ENCODE measurements at places on chromosomes 3 and 15.

DNA sequence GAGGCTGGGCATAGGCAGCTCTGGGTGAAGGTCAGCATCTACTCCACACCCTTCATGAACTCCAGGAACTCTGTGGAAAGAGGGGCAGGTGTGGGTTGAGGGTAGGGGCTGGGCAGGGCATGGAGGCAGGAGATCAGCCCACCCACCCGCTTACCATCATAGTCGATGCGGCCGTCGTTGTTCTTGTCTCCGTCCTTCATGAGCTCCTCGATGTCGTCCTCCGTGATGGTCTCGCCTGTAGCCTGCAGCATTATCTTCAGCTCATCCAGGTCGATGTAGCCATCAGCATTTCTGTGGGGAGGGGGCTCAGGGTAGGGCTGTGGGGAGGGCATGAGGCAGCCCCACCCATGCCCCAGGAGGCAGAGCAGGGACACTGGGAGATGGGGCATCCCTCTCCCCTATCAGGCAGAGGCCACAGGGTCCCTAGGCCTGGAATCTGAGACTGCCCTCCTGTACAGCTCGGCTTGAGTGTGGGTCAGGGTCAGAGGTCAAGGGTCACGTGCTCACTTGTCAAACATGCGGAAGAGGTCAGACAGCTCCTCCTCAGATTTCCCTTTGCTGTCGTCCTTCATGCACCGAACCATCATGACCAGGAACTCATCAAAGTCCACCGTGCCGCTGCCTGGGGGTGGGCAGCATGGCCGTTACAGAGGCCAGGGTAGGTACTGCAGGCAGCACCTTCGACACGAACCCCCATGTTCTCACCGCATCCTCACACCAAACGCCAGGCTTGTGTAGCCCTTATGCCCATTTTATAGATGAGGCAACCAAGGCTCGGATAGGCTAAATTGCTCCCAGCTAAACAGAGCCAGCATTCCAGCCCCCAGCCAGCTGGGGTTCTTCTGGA lies 2.4 kb downstream of the TNNC1 start:
- DNase-seq: no peak

- DNase-seq: no peak
Measured at GRCh38 chr3:42732196-42732828, 29.7 kb upstream of the HHATL start.

DNA sequence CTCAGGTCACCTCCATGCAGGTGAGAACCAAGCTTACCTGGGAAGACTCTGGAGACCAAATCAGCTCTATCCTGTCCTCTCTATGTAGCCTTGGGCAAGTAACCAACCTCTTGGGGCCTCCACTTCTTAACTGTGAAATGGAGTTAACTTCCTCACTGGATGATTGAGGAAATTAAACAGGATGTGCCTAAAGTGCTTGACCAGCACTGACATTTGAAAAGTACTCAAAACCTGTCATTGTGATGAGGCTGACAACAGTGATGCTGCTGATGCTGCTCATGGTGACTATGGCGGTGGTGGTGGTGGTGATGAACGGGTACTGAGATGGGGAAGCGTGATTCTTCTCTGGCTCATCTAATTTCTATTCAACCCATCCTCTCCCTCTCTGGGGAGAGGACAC lies 22.3 kb downstream of the VIPR1 start:
- DNase-seq: no peak

DNA sequence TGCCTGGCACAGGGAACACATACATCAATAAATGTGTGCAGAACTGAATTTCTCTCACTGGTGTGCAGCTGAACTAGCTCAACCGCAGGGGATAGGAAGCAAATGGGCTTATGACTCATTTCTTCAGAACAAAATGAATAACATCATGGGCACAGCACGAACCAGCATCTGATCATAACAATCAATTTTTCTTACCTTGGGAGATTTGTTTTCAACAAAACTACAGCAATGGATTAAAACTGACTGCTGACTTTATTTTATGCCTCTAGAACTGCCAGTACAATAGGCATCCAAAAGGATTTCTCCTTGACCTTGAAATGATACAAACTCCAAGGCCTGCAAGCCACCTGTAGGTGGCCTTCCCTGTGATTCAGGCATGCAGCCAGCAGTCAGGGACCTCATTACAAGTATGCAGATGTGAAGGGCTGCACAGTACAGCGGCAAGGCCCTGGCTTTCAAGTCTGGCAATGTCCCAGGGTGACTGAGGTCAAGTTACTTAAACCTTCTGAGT lies 26.1 kb downstream of the TAMM41 start:
- DNase-seq: no peak

- DNase-seq: no peak
Measured at GRCh38 chr3:40869939-40870338, 329.4 kb upstream of the CTNNB1 start.

GRCh38 chr3:192207651-192208050 lies 519.7 kb downstream of the FGF12 start:
- DNase-seq: peak; percentile 95

GRCh38 chr3:111797171-111797615 lies 61.9 kb upstream of the PHLDB2 start:
- no peak for DNase-seq

DNA sequence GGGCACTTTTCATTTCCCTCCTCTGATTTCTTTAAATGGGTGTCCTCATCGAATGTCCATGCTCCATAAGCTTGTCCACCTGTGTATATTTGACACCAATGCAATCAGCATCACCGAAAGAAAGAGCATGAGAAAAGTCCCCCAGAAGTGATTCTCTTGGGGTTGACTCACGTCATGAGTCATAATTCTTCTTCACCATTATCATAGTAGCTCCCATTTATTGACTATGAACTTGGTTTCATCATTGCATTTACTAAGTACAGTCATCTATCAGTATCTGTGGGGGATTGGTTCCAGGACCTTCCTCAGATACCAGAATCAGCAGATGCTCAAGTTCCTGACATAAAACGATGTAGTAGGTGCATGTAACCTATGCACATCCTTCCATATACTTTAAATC lies 372.5 kb upstream of the CFAP20DC start:
- no peak for DNase-seq

DNA sequence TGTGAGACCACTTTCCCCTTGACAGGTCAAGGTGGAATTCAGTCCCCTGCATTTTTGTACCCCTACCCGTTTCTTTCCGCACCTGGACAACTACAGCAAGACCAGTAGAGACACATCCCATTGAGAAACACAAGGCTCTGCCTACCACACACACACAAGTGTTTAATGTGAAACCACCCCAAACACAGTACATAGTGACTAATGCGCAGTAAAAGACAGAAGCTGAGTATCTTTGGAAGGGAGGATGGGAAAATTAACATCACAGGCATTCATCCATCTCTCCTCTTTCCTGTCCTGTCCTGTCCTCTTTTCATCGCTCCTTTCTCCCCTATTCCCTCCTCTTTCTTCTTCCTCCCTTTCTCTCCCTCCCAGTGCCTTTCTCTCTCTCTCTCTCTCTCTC lies 64.8 kb downstream of the SCN11A start:
- no peak for DNase-seq

- peak; percentile 60 for DNase-seq
Measured at GRCh38 chr15:54816401-54816800, 380.3 kb downstream of the RSL24D1 start.

DNA sequence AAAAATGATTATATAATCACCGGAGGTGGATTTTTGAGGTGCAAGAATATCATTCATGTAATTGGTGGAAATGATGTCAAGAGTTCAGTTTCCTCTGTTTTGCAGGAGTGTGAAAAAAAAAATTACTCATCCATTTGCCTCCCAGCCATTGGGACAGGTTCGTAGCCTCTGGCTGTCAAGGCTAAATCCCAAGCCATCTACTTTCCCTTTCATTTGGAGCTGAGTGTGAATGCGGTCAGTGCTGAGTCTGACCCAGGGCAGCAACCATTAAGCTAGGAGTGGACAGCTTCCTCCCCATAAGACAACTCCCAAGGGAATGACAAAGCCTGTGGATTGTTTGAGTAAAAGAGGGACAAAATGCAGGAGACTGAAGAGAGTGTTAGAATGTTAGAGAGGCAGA lies 33.6 kb downstream of the PARP14 start:
- DNase-seq: no peak

- DNase-seq: no peak
Measured at GRCh38 chr3:32960404-32961170, 9.1 kb downstream of the CCR4 start.

- DNase-seq: no peak
Measured at GRCh38 chr3:13324835-13325501, 95.2 kb downstream of the NUP210 start.

DNA sequence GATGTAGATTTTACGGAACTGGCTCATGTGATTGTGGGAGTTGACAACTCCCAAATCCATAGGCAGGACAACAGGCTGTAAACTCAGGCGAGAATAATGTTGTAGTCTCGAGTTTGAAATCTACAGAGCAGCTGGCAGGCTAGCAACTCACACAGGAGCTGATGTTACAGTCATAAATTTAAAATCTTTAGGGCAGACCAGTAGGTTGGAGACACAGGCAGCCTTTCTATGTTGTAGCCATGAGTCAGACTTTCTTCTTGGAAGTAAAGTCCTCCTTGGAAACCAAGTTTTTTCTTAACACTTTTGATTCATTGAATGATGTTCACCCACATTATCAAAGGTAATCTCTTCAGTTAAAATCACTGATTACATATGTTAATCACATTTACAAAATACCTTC lies 89.1 kb upstream of the ALCAM start:
- DNase-seq: no peak

- DNase-seq: no peak
Measured at GRCh38 chr3:185750015-185750414, 74.8 kb downstream of the IGF2BP2 start.

DNA sequence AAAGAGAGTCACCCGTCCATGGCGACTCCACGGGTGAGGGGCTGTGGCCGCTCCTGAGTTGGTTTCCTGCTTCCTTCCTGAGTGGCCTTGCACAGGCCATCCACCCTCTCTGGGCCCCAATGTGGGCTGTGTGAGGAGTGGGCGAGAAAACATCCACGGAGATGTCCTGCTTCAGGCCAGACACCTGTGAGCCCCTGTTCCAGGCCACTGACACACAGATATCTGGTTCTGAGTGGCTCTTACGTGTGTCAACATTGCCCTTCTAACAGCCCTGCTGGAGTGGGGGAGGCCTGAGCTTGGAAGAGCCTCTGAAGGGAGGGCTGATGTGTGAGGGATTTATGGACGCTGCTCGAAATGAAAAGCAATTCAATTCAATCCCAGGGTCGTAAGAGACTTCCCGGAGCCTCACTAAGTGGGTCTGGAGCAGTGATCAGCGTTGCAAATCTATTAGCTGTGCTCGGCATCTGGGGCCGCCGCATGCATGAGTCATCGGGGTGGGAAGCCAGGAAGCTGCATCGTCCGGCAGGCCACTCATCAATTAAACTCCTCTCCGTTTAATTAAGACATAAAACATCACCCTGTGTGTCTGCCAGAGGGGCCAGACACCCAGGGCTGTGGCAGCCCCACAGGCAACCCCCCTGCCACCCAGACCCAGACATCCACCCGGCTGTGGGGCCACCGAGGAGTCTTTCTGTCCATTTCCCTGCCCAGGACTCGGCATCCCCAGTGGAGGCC lies 20.0 kb upstream of the PRR23E start:
- peak; percentile 79 for DNase-seq

GRCh38 chr3:48993834-48994233 lies 3.8 kb downstream of the P4HTM start:
- DNase-seq: no peak

- no peak for DNase-seq
Measured at GRCh38 chr15:95085056-95085455, 853.7 kb downstream of the MCTP2 start.

DNA sequence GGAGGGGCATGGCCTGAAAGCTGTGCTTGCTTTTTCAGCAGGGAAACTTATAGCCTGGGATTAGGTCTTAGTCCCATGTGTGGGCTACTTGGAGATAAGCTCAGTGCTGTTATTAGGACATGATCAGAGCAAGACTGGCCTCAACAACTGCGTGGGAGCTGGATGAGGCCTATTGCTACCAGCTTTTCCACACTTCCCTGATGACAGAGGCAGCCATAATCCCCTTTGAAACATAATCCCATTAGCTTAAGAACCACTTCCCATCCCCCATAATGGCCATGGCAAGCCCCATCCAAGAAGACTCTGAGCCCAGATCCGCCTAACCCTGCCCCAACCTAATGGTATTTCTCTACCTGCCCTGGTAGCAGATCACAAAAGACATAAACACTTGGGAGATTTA lies 26.6 kb upstream of the GK5 start:
- no peak for DNase-seq

DNA sequence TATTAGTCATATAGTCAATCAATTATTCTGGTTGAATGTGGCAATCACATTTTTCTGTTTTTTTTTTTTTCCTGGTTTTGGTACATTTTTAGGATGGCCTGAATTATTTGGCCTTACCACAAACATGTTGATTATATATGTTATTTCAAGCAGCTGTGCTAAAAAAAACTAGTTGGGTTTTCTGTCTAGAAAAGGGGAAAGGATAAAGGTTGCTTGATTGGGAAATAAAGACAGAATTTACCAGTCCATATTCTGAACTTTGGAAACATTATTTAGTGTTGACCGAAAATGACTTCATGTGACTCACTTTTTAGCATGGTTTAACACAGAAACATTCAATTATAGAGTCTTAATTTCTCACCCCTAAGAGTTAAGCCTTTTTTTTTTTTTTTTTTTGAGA lies 8.1 kb downstream of the MORF4L1 start:
- DNase-seq: no peak

DNA sequence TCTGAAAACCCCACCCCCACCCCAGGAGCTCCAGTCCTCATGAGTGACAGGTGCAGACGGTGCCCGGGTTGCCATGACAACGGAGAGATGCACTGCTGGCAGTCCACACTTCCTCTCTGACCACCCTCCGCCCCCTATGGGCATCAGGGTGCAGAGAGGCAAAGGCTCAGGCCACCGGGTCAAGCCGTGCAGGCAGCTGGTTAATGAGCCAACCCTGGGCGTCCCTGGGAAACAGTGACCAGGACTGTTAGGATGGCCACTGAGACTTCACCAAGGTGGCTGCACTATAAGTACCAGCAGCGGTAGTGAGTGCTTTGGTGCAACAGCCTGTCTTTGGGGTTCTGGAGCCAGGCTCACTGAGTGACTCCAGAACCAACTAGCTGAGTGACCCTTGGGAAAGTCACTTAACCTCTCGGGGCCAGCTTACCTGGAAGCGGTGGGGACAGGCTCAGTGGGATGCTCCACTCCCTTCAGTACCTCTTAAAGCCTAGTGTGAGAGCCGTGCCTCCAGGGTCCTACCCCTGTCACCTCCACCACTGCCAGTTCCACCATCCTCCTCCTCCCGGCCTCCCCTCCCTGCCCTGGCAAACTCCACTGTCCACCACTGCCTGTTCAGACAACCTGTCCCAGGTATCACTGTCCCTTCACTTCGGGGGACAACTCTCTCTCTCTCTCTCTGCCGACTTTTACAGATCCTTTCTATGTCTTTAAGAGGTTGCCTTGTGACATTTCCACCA lies 121.0 kb upstream of the PRR20G start:
- DNase-seq: no peak

Measured in NCI-H446 treated with DMSO at 0.1 percent for 48 hours (cell line).